Natural killer cell (primary cell): ENCODE measurements at places on chromosomes 4 and X. TPM values are rescaled to one million over a fixed set of nuclear protein-coding genes. Genes with fewer than 3 reads are reported as not detected.
A peak's percentile ranks its signal among the peaks of the same experiment; 100 is the strongest.

GRCh38 chr4:154304679-154305078 lies 186.9 kb downstream of the DCHS2 start:
- DNase-seq, result no peak

DNA sequence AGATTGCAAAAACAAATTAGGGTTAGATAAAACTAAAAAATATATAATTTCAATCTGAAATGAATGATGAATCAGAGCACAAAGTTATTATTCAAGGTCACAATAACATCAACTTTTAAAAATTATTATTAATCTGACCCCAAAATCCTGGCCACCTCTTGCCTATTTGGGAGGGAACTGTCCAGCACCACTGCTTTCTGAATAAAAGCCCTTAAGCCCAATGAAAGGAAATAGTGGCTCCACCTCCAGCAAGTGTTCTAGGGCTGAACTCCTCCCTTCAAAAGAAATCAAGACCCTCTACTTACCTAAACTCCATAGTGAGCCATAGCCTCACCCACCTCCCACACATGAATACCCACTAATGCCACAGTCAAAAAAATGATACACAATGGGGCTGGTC lies 208.2 kb downstream of the PARM1 start:
- no peak for DNase-seq

- DNase-seq, result no peak
Measured at GRCh38 chrX:41542135-41542534, 95.0 kb downstream of the NYX start.

The GPR82 gene
- 0.77 TPM for total RNA-seq

The STX18 gene
- total RNA-seq, result 29.0 TPM

The TRIM75 gene
- total RNA-seq, result not detected

DNA sequence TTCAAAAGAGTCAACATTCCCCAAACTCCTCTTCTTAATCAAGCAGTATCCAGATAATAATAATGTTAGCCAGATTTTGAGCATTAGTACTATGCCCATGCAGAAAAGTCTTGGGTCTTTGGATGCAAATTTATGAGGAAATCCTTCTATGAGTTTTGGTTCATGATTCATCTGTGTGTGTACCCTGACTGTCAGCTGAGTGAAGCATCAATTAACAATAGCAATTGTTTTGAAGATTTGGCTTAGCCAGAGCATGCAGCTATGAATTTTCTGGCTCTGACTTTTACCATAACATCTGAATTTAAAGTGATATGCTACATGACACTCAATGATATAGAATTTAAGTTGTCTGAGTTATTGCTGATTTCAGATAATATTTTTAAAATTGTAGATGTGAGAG lies 145.8 kb downstream of the KLHL4 start:
- no peak for DNase-seq

The UGT2B11 gene
- total RNA-seq, result not detected

DNA sequence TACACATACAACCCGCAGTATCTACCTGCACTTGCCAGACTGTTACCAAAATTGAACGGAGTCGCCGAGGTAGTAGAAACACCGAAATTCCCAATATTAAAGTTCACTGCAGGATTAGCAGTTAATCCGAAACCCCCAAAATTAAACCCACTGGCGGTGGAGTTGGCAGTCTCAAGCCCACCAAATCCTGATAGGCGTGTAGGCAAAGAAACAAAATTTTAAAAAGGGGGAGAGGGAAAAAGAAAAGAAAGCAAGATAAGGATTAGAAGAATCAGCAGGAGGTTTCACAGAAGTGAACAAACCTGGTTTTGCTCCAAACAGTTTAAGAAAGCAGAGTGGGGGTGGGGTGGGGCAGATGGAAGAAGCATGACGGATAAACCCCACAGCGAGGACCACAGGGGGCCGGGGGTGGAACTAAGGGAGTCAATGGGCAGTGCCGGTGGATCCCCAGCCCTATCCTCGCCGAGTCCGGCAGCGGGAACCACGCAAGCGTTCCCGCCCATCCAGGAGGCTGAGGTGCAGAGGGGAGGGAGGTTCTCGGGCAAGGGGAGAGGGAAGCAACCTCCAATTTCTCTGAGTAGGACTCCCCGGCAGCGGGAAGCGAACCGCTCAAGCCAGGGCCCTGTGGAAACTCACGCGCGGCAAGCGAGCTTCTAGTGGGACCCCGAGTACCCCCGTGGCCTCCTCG lies 599 bp downstream of the NUP54 start:
- peak; percentile 44 for DNase-seq

DNA sequence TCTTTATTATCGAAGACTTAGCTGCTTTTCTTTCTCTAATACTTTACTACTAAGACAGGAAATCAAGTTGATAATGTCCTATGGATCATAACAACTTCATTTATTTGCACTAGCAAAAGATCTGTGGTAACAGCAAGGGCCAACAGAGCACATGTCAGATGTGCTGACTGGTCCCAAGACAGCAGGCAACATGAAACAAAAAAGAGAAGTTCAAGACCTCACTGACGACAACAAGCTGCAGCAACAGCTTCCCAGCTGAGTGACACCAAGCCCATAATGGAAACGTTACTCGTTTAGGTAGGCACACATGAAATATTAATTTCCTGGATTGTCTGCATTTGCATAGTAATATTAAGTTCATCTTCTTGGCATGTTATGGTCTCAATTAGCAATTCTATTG lies 126.9 kb downstream of the UNC5C start:
- no peak for DNase-seq

DNA sequence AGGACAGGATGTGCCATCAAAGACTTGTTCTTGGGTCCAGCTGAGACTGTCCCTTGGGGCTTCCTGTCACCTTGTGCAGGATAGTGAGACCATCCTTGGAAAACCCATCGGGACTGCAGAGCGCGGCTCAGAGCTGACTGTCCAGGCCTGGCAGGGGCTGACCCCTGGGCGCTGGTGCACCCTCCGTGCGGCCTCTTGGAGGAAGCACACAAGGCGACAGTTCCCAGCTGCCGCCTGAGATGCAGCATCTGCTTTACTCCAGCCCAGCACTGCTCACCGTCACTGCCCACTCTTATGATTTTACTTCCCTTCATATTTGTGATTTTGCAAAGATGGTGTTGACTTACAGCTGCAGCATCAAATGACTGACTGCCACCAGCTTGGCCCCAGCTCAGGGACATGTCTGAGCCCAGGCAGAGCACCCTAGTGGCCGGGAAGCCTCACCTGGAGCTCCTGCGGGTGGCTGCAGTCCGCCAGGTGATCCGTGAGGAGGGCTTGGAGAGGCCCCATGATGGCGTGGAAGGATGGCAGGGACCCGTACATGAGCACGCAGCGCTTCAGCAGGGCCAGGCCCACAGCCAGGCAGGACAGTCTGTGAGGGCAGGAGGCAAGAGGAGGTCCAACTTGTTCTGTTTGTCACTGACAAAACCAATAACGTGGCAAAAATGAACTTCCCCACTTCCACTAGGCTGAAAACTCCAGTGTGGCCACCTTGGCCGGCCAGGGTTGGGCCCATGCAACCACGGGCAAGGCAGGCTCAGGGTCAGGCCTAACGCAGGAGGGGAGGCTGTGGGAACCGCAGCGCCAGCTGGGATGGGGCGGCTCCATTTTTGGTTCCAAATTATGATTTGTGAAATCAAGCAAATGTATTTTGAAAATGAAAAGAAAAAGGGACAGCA lies 21.8 kb downstream of the NOP14 start:
- no peak for DNase-seq

DNA sequence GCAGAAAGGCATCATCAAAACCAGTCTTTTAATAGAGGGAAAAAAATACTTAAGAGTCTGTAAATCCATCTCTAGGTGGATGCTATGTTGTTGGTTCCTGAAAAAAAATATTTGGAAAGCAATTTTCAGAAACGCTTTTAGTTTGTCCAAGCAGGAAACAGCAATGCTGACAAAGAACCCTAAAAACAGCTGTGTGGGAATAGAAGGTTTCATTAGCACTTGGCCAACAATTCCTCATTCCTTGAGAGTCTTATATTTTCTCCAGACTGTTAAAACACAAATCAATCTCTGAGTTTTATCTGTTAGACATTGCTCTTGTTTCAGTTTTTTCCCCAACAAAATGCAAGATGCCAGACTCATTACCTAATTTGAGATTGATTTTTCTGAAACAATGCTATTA lies 6.4 kb downstream of the MXRA5 start:
- no peak for DNase-seq

- DNase-seq, result no peak
Measured at GRCh38 chrX:15235001-15235400, 34.9 kb downstream of the ASB9 start.

- no peak for DNase-seq
Measured at GRCh38 chr4:89009115-89009514, 47.9 kb downstream of the FAM13A start.

DNA sequence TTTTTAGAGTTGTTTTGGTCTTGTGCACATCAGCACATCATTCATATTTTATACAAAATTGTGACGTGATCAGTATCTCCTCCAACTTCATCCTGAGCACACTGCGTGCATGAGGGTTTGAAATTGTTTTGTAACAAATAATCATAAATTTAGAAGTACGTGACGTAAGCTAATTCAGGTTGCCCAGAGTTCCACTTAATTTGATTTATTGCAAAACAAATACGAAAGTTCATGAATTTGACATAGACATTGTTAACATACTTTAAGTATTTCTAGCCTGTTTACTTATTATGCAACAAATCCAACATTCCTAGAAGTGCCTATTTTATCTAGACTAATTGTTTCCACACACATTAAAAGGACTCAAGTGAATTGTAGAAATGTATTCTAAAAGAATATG lies 48.3 kb downstream of the MAP7D3 start:
- no peak for DNase-seq
